Activated CD8-positive, alpha-beta memory T cell treated with anti-CD3 and anti-CD28 coated beads for 1 hour (primary cell): ENCODE measurements at places on chromosomes 4 and X.

GRCh38 chrX:39730662-39731329 is 367.0 kb downstream of the BCOR start:
- peak; percentile 5 for DNase-seq

GRCh38 chr4:121370729-121371325 is 10.0 kb downstream of the QRFPR start:
- DNase-seq, result no peak

DNA sequence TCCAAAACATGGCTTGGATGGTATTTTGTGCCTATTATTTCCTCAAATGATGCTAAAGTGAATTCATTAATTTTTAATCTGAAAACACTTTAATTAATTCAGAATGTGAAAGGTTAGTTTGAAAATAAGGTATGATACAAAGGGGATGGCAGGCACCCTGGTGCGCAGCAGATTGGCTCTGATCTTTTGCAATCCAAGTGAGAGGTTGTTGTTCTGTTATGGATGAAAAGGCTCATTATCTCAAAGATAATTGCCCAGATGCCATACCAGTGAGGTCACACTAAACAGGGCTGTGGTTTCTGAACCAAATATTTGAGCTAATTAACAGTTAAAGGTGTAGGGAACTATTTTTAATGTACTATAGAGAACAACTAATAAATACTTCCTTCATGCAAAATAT is 504.9 kb downstream of the RAPGEF2 start:
- DNase-seq, result no peak

GRCh38 chr4:157075811-157076577 is at the start of gene GLRB:
Gene GLRB (plus strand): TSS chr4:157076150. CDS start chr4:157078025, 1,875 bp downstream.
- no peak for DNase-seq

GRCh38 chr4:108060164-108060563 is 70.5 kb downstream of the HADH start:
- no peak for DNase-seq

GRCh38 chrX:99078301-99078700 is 1331.8 kb downstream of the PCDH19 start:
- no peak for DNase-seq

DNA sequence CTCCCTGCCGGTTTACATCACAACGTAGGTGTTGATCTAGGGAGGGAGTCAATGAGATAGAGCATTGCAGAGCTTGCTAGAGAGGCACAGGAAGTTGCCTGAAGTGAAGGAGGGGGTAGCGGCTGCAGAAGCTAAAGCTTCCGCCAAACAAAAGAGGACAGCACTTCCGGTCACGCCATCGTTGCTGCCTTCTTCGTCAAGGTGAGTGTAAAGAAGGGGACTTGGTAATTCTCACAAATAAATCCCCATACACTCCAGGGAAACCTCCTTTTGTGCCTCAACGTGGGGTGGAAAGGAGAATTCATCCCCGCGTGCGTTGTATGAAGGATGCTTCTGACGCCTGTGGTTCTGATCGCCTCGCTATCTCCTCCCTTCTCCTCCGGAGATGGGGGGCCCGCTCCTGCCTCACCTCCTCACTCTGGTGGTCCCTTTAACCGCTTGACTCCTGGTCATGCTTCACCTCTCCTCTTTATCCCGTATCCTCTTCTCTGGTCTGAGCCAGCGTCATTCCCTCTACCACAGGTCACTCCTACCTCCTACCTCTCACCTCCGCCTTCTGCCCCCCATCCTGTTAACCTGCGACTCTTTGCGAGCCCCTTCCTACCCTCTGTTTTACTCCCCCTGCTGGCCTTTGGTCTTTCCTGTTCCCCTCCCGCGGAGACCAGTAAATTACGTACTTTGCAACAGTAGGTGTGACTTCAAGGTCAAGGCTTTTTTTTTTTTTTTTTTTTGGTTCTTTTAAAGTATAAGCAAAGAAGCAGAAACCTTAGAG is 59.9 kb downstream of the GSPT2 start:
- peak; percentile 19 for DNase-seq

DNA sequence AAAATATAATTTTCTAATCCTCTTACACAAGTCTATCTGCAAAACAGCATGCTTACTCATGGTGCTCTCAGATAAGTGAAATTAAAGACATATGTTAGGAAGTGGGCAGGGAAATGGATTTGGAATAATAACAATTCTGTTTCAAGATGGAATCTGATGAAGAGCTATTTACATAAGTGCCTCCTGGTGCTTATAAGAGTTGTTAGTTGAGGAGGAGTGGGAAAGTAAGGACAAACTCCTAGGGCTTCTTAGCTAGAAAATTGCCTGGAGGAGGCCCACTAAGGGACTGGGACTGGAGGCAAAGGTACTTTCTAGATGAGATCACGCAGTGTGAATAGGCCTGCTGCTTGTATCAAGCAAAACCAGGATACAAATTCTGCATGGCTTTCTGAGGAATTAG is 939.8 kb downstream of the GLUD2 start:
- no peak for DNase-seq

DNA sequence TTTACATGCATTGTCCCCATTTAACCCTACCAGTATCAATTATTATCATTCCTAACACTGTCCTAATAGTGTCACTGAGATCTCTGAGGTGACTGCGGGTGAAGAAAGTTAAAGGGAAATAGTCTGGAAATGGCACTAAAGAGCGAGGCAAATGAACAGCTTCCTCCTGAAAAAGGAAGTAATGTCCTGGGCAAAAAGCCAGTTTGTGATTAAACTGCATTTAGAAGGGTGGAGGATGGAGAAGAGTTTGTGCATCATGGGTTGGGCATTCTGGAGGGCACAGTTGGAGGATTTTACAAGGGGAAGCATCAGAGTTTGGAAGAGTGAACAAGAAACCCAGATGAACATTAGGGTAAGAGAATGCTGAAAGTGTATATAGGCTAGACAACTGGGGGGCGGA is 60.5 kb upstream of the SLC25A4 start:
- DNase-seq, result no peak

- no peak for DNase-seq
Measured at GRCh38 chrX:118717678-118718391, 9.6 kb upstream of the IL13RA1 start.

- DNase-seq, result no peak
Measured at GRCh38 chr4:53653484-53654053, 62.3 kb upstream of the LNX1 start.

DNA sequence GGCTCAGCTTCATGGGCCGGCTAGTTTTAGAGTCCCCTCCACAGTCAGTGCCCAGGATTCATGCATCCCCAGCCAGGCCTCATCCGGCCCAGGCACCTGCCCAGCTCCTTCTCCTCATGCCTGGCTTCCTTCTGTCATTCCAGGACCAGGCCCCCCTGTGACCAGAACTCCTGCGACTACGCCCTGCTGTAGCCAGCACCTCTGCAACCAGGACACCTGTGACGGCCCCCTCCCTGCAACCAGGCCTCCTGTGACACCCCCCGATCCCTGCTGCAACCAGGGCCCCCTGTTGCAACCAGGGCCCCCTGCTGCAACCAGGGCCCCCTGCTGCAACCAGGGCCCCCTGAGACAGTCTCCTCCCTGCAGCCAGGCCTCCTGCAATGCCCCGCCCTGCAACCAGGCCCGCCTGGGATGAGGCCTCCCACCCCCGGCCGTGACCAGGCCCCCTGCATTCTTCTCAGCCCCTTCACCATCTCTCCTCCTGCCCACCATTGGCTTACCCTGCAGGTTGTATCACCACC is 46.8 kb downstream of the HTRA3 start:
- DNase-seq, result no peak

GRCh38 chr4:107444-108429 is 16.6 kb upstream of the ZNF718 start:
- DNase-seq, result no peak

GRCh38 chrX:83145876-83146275 is 362.2 kb upstream of the POU3F4 start:
- no peak for DNase-seq

DNA sequence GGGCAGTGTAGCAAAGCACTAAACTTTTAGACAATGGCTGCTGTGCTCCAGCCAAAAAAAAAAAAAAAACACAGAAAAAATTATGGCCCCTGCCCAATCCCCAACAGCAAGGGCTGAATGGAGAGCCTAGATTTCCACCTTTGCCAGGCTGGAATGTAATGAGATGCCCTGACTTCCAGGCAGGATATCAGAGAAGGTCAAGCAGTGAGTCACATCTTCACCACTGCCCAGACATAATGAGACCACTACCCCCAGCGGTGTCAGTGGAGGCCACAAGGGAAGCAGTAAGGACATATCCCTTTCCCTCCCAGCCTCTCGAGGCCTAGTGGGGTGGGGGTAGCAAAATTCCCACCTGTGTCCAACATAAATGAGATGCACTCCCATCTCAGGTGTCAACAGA is 216.3 kb upstream of the LEF1 start:
- DNase-seq, result no peak

DNA sequence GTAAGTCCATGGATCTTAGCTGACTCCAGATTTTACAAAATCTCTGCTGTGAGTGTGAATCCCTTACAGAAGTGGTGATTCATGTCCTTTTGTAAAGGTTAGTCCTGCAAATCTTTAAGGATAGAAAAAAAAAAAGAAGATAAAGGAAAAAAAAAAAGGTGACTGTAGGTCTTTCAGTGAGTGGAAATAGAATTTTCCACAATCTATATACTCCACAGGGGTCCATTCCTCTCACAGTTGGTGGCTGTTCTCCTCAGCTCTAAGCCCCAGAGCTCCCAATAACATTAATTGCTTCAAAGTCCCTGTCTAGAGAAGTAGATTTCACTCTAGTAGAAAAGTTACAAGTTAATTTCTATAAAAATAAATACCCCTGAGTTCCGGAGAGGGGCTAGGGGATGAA is 189.1 kb downstream of the NDST4 start:
- DNase-seq, result no peak

DNA sequence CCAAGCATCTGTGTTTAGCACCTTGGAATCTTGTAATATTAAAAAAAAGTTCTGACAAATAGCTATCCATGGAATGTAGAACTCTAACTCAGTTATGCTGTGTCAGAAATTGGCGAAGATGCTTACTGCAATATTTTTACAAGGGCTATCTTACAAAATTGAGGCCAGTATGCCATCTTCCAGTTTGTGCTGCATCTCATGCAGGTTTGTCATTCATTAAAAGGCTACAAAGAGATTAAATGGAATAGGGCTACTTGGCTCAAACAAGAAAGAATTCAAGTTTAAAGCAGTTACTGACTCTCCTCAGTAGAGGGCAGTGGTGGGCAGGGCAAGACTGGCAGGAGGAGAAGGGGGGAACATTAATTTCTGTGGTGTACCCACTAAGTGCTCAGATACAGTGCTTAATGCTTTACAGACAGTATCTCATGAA is 66.5 kb downstream of the SHROOM4 start:
- no peak for DNase-seq

- no peak for DNase-seq
Measured at GRCh38 chrX:134908356-134908755, 82.4 kb upstream of the SMIM10 start.

DNA sequence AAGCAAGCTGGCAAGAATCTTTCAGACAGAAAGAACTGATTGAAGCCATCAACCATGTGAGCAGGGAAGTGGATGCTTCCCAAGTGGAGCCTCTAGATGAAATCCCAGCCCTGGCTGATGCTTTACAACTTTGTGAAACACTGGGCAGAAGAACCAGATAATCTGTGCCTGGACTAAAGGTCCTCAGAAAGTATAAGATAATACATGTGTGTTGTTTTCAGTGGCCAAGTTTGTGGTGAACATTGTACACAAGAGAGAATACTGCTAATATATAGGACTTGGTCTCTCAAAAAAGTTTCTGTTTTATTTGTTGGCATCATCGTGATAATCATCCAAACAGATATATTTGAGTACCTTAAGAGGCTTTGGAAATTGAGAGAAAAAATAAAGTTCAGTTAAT is 1367.8 kb upstream of the IGFBP7 start:
- DNase-seq, result no peak

DNA sequence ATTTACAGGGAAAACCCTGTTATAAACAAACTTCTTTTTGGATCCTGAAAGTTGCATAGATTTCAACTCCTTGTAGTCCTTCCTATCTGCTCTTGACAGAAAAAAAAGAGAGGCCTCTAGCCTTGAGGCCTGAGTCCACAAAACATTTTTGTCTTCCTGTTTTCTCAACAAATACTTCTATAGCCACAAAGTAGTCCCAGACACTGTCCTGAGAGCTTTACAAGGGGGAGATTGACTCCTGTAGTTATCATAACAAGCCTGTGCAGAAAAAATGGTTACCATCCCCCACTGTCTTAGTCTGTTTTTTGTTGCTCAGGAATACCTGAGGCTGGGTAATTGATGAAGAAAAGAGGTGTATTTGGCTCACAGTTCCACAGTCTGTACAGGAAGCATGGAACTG is 35.2 kb downstream of the PCDH7 start:
- DNase-seq, result no peak

- no peak for DNase-seq
Measured at GRCh38 chr4:169765835-169766234, 8.1 kb upstream of the HPF1 start.

DNA sequence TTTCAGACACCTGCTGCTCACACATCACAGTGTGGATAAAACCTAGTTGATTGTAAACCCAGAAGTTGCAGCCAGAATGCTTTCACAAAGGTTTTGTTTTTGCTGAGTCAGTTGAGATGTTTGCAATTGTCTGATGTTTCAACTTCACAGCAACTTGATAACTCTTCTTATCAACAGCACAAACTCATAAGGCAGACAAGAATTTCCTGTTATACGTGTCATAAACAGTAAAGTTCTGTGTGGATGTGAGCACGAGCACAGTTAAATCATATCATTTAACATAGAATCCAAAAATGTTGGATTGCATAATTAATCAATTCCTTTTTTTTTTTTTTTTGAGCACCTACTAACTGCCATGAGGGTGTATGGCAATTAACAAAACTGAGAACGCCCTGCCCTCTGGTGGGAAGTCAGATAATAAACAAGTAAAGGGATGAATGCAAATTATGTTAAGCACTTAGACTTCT is 512.2 kb downstream of the PDHA2 start:
- DNase-seq, result no peak

DNA sequence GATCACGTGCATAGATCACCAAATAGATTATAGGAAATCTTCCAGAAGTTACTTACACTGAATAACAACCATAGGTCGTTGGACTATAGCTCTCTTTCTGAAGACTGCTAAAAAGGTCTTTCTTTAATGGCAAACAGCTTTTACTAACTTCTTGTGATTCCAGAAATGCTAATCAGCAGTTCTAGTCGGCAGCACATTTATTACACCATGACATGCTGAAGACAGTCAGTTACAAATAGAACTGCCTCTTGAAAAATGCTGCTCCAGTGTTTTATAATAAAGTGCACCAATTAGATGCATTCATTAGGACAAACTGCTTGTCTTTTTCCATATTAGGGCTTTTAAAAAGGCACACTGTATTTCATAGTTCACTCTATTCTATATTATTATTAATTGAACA is 488.2 kb downstream of the PABPC4L start:
- DNase-seq, result no peak

DNA sequence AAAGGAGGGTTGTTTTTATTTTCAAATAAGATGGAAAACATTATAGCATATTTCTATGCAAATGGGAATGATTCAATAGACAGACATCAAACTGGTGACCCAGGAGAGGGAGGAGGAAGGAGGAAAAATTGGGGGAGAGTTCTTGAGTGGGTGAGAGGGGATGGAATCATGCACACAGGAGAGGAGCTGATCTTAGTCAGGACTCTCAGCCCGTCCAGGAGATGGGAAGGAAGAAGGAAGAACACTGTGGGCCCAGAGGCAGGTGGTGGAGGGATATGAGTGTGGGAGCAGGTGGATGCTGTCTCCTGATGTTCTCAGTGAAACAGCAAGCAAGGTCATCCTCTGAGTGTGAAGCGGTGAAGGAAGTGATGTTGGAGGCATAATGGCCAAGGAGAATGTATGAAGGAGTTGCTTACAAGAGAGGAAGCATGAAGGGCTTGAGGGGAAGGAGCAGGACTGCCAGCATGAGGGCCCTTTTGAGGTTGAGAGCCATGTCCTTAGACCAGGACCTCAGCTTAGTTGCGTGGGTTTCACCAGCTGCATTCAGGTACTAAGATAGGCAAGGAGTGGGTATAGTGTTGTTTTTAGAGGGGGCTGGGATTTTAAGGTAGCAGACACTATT is 161.7 kb upstream of the NAP1L5 start:
- no peak for DNase-seq
